Breast epithelium (tissue), 4 donors: ENCODE measurements at places on chromosomes 7 and 10. TPM values are rescaled to one million over a fixed set of nuclear protein-coding genes. Genes with fewer than 3 reads are reported as not detected.

- DNase-seq: no peak
Measured at GRCh38 chr10:92177546-92177945, 113.3 kb downstream of the CPEB3 start.

DNA sequence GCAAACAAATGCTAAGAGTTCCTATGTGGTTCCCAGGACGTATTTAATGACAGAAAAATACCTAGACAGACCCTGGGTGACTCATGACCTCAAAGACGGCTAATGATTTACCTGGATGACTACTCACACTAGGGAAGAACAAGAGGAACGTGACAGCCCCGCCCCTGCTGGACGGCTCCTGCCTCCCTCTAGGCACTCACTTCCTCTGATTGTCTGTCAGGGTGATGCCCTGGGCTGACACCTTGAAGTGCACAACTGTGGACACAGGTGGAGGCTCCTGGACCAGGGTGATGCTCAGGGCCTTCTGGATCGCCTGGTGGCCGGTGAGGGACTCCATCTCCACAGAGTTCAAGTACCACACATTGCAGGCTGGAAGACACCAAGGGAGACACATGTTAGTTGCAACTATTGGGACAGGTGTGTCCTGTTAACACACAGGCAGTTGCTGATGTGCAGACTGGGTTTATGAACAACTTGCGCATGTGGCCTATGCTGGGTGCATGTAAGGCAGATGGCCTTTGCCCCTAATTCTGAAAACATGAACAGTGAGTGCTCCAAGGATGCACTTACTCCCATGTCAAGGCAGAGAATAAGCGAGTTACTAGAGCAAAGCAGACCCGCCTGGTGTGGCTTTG is 298.3 kb downstream of the TNS3 start:
- no peak for DNase-seq

DNA sequence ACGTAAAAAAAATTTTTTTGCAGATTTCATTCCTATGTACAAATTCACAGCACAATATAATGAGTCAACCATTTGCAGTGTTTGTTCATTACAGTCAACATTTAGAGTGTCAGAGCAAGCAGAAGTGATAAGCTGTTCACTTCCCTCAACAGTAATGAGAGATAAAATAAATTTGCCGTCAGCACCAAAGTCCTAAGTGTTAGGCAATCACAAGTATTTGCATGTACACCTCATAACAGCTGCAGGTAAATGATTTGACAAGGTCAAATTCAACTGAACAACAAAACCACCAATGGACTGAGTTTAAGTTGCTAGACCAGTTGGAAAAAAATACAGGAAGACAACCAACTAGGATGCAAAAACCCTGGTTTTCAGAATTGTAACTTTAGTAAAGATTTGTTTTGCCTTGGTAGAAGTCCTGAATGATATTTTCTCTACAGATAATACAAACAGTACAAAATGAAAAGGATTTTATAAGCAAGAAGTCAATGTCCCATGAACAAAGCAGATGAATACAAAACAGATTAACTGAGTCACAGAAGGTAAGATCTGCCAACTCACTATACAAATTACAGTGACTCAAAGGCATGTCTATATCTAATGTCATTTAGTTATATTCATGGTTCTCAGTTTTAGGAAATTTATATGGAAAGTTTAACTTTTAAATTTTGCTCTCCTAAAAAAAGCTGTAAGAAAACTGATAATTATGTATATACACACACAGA is 10.4 kb downstream of the RAPGEF5 start:
- no peak for DNase-seq

- DNase-seq: no peak
Measured at GRCh38 chr10:43305876-43306275, 39.0 kb upstream of the RASGEF1A start.

GRCh38 chr7:143003393-143004051 is 23.4 kb downstream of the OR9A2 start:
- DNase-seq: no peak

DNA sequence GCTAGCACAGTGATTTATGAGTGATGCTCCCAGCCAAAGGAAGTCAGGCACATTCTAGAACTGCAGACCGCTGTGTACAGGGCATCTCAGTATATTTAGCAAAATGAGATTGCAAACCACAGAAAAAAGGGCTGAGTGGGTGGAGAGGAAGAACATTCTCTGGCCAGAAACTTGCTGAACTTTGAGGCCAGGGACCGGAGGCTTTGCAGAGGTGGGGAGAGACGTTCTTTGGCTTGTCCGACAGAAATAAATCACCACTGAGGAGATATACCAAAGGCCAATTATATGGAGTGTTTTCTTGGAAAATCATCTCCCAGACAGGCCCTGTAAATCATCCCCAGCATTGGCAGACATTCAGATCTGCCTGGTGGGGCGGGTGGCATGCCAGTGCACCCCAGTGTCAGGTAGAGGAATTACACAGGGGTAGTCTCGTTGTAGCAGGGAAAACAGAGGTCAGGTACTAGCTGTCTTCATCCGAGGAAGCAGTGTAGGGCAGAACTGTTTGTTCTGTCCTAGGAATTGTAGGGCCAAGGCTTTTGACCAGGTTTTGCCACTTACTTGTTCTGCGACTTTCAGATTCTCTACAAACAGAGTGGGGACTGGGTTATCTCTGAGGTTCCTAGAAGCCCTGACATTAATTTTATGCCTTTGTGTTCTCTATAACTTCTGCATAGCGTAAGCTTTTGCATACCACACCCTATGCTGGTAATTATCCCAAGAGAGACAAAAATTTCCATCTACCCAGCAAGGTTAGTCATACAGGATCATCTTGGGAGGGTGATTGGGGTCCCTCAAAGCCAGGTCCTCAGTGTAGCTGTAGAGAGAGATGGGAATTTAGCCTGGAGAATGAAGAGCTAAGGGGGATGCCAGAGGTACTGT is 655.6 kb downstream of the LRMDA start:
- DNase-seq: no peak

The CRHR2 gene
- total RNA-seq: 0.15 TPM

The TUBAL3 gene
- not detected for total RNA-seq

The PIP gene
- total RNA-seq: 1,201 TPM
